ENCODE measurements at places on chromosomes 7 and 10. TPM values are rescaled to one million over a fixed set of nuclear protein-coding genes. Genes with fewer than 3 reads are reported as not detected.
A peak's percentile ranks its signal among the peaks of the same experiment; 100 is the strongest.

Gene CHCHD2
- polyA plus RNA-seq: 375 TPM

Gene FAM53B
- polyA plus RNA-seq: 26.7 TPM

Gene C7orf33
- not detected for polyA plus RNA-seq

Gene RASA4B
- polyA plus RNA-seq: 58.4 TPM

Gene SLC16A12
- polyA plus RNA-seq: 0.21 TPM

Gene NEBL
- 1.4 TPM for polyA plus RNA-seq

Gene TFR2
- polyA plus RNA-seq: not detected

- H3K27me3 ChIP-seq: peaks cover 5% of the 10 kb centered on the region
- no peaks in the 10 kb centered on the region for H3K4me1 ChIP-seq
- H3K36me3 ChIP-seq: no peaks in the 10 kb centered on the region
- no peak overlapping the region for H3K27ac ChIP-seq
- H3K4me3 ChIP-seq: no peak overlapping the region
These were observed 324.0 kb downstream of the WDR37 start for GRCh38 chr10:1380088-1380671.

- peak within 1 kb of the TSS; percentile 50 for H3K4me3 ChIP-seq
- peaks cover 25% of the 10 kb centered on the region for H3K27me3 ChIP-seq
- no peaks in the 10 kb centered on the region for H3K36me3 ChIP-seq
- H3K4me1 ChIP-seq: no peaks in the 10 kb centered on the region
These were observed at the start of gene VWA2 for GRCh38 chr10:114239117-114239993. Gene VWA2, plus strand, starts transcription at chr10:114239254. Its CDS starts 9,460 bp downstream, at chr10:114248714.

DNA sequence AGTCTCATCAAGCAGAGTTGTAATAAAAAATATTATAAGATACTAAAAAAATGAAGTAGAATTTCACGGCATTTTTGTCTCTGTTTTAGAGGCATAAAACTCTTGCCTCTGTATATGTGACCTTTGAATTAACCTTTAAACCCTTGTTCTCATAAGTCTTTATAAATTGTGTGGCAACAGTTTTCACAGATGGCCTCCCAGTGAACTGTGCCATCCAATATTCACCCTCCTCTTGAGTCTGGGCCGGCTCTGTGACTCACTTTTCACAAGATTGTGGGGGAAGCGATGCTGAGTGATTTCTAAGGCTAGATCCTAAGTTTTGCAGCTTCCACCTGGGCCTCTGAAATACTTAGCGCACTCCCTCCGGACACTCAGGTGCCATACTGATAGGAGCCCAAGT, 4.6 kb upstream of the USP6NL start:
- H3K4me1 ChIP-seq: no peaks in the 10 kb centered on the region
- DNase-seq: no peak
- H3K27me3 ChIP-seq: no peaks in the 10 kb centered on the region
- no peaks in the 10 kb centered on the region for H3K36me3 ChIP-seq
- no peak overlapping the region for H3K27ac ChIP-seq
- no peak overlapping the region for H3K4me3 ChIP-seq

- no peaks in the 10 kb centered on the region for H3K36me3 ChIP-seq
- H3K4me1 ChIP-seq: no peaks in the 10 kb centered on the region
- no peaks in the 10 kb centered on the region for H3K27me3 ChIP-seq
- DNase-seq: no peak
- H3K4me3 ChIP-seq: no peak overlapping the region
These were observed 144.6 kb downstream of the NRCAM start for GRCh38 chr7:108311446-108312168.

DNA sequence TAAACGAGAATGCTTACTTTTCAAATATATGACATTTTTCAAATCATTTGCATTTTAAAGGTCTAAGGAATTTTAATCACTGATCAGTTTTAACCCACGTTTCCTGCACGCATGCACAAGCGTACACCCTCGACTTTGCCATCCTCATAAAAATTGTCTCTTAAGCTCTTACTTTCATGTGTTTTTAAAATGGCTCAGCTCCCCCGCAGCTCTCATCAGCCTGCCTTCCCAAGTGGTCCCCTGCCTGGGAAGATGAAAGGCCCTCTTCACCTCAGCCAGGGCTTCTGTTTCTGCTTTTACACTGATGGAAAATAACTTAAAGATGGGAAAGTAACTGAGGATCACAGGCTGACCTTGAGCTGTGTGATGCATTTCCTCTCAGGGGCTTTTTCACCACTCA, 131.6 kb upstream of the LSM8 start:
- no peak overlapping the region for H3K4me3 ChIP-seq
- no peaks in the 10 kb centered on the region for H3K27me3 ChIP-seq
- H3K27ac ChIP-seq: no peak overlapping the region
- H3K4me1 ChIP-seq: no peaks in the 10 kb centered on the region
- H3K36me3 ChIP-seq: no peaks in the 10 kb centered on the region

- H3K36me3 ChIP-seq: no peaks in the 10 kb centered on the region
- no peak overlapping the region for H3K4me3 ChIP-seq
- peaks cover 3% of the 10 kb centered on the region for H3K4me1 ChIP-seq
These were observed 62.7 kb upstream of the STRIP2 start for GRCh38 chr7:129371487-129371886.

DNA sequence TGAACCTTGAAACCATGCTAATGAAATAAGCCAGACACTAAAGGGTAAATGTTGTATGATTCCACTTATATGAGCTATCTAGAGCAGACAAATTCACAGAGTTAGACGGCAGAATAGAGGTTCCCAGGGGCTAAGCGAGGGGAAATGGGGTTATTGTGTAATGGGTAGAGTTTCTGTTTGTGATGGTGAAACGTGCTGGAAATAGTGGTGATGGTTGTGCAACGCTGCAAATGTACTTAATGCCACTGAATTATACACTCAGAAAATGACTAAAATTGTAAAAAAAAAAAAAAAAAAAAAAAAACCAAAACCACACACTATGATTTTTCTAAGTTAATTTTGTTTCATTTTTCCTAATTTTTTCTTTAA, 30.0 kb downstream of the SFXN4 start:
- H3K4me1 ChIP-seq: no peaks in the 10 kb centered on the region
- H3K4me3 ChIP-seq: no peak overlapping the region
- no peaks in the 10 kb centered on the region for H3K27me3 ChIP-seq
- no peak for DNase-seq
- no peak overlapping the region for H3K27ac ChIP-seq

DNA sequence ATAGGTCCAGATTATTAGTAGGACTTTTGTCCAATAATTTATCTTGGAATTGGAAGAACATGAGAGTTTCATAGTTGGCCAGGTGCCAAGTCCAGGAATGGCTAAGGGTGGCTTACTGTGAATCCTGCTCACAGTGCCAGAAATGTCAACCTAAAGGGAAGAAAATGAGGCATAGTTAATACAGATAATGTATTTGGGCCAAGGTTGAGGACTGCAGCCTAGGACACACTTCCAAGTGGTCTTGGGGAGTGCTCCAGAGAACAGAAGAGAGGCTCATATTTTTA, 78.2 kb downstream of the MAPK8 start:
- H3K4me1 ChIP-seq: no peaks in the 10 kb centered on the region
- no peaks in the 10 kb centered on the region for H3K36me3 ChIP-seq
- no peaks in the 10 kb centered on the region for H3K27me3 ChIP-seq
- no peak for DNase-seq
- H3K4me3 ChIP-seq: no peak overlapping the region
- H3K27ac ChIP-seq: no peak overlapping the region

DNA sequence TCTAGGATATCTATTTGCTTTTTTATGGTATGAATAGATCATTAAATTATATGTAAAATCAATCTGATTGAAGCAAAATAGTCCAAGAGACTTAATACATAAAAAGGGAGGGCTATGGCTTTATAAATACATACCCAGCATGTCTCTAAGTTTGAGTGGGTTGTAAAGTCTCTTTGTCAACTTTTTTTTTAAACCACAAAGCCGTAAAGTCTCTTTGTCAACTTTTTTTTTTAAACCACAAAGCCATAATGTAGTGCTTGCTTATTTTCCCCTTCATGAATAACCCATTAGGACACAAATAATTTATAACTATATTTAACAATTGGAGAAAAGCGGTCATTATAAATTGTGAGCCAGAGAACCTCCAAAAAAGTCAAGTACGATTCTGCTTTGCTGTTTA, 5.7 kb downstream of the HECTD2 start:
- no peaks in the 10 kb centered on the region for H3K36me3 ChIP-seq
- H3K27ac ChIP-seq: no peak overlapping the region
- H3K27me3 ChIP-seq: no peaks in the 10 kb centered on the region
- H3K4me3 ChIP-seq: no peak overlapping the region

DNA sequence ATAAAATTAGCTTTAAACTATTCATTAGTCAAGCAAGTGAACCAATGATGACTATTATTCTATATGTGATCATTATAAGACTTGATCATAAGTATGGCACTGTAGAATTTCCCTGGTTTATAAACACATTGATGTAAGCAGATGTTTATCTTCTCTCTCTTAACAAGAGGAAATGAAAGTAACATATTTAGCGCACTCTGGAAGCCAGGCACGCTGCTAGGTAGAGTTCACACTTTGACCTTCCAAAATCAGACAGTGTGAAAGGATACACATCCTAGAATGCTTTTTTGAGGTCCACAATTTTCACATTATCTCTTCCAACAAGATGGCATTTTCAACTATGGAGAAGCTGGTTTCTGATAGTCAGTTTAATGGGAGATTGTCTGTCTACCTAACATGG, 529.4 kb upstream of the IGFBP3 start:
- DNase-seq: no peak
- H3K27ac ChIP-seq: no peak overlapping the region
- no peaks in the 10 kb centered on the region for H3K4me1 ChIP-seq
- H3K4me3 ChIP-seq: no peak overlapping the region

DNA sequence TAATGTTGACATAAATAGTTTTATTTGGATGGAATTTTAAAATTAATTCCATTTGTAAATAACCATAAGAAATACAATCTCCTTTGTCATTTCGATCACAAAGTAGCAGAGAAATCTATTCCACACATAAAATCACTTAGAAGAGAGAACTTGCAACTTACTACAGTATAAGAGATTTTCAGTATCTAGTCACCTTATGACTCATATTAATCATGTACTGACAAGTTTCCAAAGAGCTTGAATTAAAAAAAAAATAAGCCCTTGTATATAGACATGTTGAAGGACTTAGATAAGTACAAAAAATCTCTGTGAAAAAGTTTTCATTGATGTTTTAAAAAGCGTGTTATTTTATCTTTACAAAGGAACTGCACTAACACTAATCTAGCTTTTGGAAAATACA, 207.1 kb upstream of the ETV1 start:
- no peaks in the 10 kb centered on the region for H3K27me3 ChIP-seq
- H3K36me3 ChIP-seq: no peaks in the 10 kb centered on the region
- DNase-seq: no peak
- no peaks in the 10 kb centered on the region for H3K4me1 ChIP-seq
- no peak overlapping the region for H3K4me3 ChIP-seq

- H3K4me3 ChIP-seq: no peak overlapping the region
- no peaks in the 10 kb centered on the region for H3K4me1 ChIP-seq
- no peaks in the 10 kb centered on the region for H3K27me3 ChIP-seq
- H3K27ac ChIP-seq: no peak overlapping the region
- DNase-seq: no peak
These were observed 3.7 kb downstream of the OGDHL start for GRCh38 chr10:49758249-49758930.

DNA sequence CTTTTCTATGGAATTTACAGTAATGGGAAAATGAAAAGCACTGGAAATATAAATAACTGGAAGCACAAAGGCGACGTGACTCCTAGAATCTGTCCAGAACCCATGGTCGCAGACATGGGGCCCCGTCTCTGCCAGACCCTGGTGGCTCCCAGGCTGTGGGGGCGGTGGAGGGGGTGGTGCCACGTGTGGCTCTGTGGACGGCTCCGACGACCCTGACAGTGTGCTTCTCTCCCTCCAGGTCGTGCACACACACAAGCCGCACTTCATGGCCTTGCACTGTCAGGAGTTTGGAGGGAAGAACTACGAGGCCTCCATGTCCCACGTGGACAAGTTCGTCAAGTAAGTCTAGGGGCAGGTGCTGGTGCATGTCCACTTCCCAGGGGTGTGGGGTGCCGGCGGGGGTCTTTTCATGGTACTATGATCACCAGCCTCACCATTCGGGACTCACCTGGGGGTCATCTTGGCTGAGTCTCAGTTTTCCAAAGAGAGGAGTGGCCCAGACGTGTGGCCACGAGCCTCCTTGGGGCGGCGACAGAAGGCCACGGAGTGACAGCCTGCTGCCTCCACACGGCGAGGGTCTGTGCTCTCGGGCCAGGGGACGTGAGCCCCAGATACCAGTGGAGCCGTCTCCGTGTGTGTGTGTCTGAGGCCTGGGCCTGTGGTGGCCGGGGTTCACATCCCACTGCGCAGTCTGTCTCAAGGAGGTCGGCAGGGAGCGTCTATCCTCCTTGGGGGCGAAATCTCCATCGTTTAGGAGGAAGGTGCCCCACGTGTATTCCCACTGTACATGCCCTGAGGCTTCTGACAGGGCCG, 108.2 kb downstream of the INPP5A start:
- DNase-seq: no peak
- peaks cover 26% of the 10 kb centered on the region for H3K36me3 ChIP-seq
- H3K4me3 ChIP-seq: no peak overlapping the region
- no peak overlapping the region for H3K27ac ChIP-seq

DNA sequence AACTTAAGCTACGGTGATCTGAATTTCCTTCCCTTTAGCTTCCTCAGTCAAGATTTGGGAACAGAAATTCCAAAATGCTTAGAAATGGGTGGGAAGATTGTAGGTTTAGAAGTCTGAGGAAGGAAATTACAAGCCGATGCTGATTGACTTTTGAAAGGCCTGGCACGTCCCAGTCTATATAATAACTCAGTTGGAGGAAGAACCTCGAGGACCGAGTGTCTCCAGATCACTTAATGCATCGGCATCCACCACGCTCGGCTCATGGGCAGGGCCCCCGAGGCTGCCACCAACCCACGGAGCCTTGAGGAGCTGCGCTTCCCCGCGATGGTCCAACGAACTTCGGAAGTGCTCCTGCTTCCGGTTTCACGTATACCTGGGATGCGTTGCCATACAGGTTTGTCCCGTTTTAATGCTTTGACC, 10.4 kb upstream of the SP8 start:
- no peak for DNase-seq
- no peak overlapping the region for H3K27ac ChIP-seq
- no peaks in the 10 kb centered on the region for H3K36me3 ChIP-seq
- peaks cover 4% of the 10 kb centered on the region for H3K27me3 ChIP-seq
- peaks cover 9% of the 10 kb centered on the region for H3K4me1 ChIP-seq

DNA sequence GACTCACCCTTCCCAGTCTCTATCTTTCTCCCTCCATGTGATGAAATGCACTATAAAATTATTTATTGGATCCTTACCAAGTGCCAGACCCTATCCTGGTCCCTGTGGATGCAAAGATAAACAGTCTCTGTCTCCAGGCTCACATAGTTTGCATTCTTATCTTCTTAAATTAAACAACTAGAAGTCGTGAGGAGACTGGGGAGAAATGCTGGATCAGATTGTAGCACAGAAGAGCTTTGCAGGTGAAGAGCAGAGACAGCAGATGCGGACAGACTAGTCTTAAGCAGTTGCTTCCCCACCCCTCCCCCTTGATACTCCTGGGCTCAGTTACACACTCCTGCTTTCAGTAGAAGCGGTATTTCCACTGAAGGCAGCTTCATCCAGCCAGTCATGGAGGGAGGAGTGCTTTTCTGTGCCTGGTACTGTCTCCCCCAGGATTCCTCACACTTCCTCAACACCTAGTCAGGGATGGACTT, 20.8 kb upstream of the CDK1 start:
- no peak overlapping the region for H3K27ac ChIP-seq
- no peak for DNase-seq
- peaks cover 3% of the 10 kb centered on the region for H3K4me1 ChIP-seq
- no peaks in the 10 kb centered on the region for H3K36me3 ChIP-seq
